ENCODE measurements at places on chromosomes 16 and 17.

- ATAC-seq, result no peak
Observed at GRCh38 chr17:31357091-31357490, 34.4 kb upstream of the RAB11FIP4 start.

DNA sequence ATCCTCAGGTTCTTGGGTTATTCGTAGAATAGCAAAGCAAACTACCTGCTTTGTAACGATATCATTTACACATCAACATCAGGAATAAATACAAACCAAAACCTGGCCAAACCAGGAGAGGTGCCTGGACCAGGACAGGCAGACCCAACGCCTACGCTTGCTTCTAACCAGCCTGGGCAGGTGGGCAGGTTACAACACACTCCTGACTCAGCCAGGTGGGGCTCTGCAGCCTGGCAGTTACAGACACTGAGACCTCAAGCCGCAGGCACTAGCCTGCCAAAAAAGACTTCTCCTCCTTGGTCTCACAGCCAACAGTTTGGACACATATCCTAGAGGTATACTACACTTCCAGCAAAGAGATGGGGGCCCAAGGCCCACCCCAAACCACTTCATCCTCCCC lies 14.0 kb downstream of the ANKRD11 start:
- ATAC-seq, result no peak

- no peak for ATAC-seq
Observed at GRCh38 chr17:6454495-6455320, 10.5 kb downstream of the PIMREG start.

GRCh38 chr16:13553453-13553985 lies 366.4 kb upstream of the ERCC4 start:
- ATAC-seq, result no peak

GRCh38 chr17:32256701-32257019 lies 9.0 kb upstream of the RHBDL3 start:
- no peak for ATAC-seq

- ATAC-seq, result no peak
Observed at GRCh38 chr17:78537217-78537860, 39.9 kb downstream of the DNAH17 start.

GRCh38 chr16:88711750-88712340 lies 5.5 kb downstream of the CTU2 start:
- ATAC-seq, result no peak

DNA sequence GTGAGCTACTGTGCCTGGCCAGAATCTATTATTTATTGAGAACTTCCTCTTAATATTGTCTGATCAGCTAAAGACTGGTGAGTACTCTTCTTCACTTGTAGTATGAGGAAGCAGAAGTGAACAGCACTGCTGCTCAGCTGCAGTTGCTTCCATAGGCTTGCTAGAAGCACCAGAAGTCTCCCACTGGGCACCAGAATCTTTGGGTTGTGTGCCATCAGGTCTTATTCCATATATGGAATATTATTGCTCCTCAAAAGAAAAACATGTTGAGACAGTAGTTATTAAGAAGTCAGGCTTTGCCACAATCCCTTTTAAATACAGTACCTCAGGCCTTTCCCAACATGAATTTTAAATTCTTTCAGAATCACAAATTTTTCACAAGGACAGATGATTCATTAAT lies 17.2 kb downstream of the SNTB2 start:
- ATAC-seq, result peak; percentile 40

- ATAC-seq, result no peak
Observed at GRCh38 chr17:59154292-59154720, 680 bp downstream of the SKA2 start.

DNA sequence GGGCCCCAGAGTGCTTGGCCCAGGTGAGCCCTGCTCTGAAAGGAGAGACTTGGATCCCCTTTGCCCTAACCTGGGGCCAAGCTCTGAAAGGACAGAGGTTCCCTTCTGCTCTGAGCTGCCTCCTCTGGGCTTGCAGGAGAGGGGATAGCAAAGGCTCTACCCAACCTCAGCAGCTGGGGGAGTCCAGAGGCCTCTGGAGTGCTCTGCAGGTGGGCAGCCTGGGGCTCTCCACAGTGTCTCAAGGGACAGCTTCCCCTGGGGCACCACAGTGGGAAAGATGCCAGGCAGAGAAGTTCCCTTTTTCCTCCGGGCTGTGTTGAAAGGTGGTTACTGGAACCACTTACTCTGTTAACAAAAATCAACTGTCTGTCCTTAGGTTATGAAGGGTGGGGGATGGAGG lies 48.2 kb upstream of the MGAT5B start:
- no peak for ATAC-seq

DNA sequence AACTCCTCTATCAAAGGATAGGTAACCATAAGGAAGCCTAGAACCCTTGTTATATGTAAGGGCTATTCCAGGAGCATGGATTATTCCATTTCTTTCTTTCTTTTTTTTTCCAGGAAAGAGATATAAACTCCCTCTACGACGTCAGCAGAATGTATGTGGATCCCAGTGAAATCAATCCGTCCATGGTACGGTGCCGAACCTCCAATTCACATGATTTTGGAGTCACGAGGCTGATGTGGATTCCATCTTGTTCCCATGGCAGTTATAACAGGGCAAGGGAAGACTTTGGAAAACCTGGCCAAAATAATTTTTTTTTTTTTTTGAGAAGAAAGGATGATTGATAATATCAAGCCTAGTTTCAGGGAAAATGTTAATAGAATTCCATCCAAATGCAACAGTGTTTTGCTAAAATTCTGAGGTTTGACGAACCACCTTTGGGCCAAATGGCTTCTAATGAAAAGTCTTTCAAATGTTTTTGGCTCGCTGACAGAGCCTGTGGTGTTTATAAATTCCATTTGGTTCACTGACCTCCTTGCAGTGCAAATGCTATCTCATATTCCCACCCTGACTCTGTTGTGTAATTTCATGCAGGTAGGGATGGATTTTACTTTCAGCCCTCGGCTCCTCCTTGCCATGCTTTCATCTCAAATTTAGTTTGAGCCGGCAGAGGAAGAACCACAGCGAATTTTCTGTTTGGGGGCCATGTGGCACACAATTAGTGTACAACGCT lies 90.0 kb downstream of the SDR42E1 start:
- ATAC-seq, result no peak

DNA sequence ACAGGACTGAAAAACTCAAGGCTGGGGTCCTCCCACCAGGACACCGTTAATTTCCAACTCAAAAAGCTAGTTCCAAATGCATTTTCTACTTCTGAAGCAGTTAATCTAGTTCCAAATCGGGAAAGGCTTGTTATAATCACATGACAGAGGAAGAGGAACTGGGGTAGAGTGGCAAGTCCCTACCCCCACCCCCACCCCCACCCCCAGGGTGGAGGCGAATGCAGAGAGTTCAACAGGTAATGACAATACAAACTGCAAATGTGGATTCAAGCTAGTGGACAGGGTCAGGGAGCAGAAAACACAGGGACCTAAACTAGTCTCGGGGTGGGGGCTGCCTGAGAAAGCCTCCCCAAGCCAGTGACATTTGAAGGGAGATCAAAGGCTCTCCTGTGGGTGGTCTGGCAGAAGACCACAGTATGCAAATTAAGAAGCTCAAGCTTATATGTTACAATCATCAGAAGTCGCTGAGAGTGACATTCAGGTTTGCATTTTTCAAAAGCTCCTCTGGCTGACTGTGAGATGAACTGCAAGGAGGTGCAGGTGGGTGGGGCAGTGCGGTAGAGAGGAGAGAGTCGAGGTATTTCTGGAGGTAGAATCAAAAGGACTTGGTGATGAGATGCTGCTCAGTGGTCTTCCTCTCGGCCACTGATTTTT lies 56.4 kb upstream of the SLC25A19 start:
- ATAC-seq, result peak; percentile 40

- ATAC-seq, result peak; percentile 57
Observed at GRCh38 chr17:20935740-20936139, 107.1 kb downstream of the USP22 start.

DNA sequence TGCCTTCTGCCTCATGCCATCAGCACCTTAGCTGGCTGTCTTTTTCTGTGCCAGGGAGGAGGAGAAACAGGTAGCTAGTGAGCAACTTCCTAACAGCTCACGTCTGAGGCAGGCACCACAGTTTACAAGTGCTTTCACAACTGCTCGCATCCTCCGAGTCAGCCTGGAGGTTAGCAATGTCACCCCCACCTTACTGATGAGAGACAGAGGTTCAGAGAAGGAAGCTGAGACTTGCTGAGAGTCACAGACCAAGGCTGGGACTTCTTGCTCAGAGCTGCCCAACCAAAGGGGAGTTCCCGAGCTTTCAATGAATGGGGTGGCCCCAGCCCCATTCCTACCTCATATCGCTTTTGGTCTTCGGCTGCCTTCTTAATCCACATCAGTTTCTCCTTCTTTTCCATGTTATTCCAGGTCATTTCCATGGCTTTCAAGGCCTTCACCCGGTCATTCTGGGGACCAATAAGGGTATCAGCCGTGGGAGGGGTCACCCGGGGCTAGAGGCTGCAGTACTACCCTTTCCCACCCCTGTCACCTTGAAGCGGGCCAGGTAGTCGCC lies 9.6 kb downstream of the UBTF start:
- ATAC-seq, result no peak

DNA sequence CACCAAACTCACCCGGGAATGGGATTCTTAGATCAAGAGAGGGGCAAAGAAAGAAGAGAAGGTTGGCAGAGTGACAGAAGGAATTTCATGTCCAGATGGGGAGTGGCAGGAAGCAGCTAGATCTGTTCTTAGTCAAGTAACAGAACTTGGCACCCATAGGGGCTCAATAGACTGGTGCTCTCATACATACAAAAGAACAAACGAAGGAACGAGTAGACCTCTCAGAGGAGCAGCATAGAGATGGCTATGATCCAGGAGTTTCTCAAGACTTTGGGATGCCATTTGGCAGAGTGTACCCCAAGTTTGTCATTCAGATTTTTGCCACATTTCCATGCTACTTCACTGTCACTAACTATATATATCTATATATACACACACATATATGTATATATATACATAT lies 47.9 kb downstream of the GINS3 start:
- ATAC-seq, result no peak

- peak; percentile 83 for ATAC-seq
Observed at GRCh38 chr17:73393962-73394361, 82.2 kb upstream of the CDC42EP4 start.

DNA sequence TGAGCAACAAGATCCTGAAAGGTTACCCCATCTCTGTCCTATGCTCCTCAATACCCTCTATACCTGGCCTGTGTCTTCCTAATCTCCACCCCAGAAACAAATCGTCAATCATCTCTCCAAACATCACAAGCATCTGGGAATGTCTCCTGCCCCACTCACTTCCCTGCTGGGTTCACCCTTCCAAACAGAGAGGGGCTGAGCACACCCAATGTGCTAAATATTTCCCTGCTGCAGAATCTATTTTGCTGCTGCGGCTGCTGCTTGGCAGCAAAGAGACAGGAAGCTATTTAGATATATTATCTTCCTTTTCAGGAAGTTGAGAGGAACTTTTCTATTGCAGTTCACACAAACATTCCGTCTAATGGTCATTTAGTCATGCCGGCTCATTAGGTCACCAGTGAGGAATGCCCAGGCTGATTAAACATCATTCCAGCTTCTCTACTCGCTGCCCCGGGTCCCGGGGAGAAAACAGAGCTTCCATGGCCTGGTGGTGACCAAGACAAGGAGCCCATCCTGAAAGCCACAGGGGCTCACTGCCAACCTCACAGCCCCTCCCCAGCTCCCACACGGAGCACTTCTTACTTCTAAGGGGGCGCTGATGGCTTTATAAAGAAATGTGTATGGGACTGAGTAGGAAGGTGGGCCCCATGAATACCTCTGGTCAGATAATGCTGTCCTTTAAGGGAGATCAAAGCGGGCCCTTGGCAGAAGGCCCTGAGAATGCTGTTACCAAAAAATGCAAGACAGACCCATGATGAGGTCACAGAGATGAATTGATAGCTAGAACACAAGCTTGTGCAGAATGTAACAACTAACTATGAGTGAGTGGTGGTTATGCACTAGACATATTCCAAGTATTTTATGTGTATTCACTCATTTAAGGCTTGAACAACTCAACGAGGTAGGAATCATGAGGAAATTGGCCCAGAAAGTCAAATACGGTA lies 218.3 kb downstream of the SOX9 start:
- peak; percentile 84 for ATAC-seq

GRCh38 chr16:49581630-49582298 lies 208.2 kb downstream of the C16orf78 start:
- no peak for ATAC-seq

DNA sequence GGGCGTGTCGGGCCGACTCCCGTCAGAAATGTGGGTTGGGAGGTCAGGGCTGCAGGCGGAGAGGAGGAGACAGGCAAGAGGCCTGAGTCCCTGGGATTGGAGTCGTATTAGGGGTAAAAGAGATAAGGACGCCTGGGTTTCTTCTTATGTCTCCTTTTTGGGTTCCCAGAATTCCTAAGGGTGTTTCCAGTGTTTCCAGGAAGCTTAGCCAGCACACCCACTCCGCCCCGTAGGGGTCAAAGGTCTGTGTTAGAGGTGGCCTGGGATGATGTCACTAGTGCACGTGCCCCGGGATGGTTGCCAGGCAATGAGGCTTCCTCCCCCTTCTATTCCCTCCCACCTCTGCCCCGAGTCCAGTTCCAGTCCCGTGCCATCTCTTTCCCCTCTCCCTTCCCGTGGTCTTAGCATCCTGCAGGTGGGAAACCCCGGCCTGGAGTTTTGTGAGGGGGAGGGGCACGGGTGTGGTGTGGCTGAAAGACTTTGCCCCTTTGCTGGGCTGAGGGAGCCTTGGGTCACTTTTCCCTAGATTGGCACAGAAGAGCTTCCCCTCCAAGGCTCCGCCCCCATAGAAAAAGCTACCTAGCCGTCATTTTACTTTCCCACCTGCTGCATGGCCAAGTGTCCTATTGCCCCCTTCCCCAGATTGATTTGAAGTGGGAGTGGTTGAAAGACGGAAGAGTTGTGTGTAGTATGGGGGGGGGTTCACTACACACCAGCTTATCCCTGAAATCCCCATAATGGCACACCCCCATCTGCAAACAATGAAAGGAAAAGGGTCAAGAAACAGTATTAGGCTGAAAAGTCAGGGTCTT lies 2.8 kb downstream of the KDM6B start:
- peak; percentile 17 for ATAC-seq

DNA sequence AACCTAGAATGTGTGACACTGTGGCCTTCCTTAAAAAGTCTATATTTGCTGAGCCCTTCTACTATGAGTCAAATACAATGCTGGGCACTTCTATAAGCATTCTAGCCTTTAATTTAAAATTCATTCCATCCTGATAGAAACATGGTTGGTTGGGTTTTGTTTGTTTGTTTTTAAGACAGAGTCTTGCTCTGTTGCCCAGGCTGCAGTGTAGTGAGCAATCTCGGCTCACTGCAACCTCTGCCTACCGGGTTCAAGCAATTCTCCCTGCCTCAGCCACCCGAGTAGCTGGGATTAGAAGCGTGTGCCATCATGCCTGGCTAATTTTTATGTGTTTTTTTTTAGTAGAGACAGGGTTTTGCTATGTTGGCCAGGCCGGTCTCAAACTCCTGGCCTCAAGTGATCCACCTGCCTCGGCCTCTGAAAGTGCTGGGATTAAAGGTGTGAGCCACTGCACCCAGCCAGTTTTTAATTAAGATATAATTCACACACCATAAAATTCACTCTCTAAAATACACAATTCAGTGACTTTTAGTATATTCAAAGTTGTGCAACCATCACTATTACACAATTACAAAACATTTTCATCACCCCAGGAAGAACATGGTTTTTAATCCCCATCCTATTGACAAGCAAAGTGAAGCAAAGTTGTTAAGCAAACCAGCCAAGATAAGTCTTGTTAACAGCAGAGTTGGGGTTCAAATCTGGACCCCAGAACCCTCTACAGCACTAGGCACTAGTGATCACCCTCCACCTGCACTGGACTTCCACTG lies 42.8 kb downstream of the CMTM4 start:
- no peak for ATAC-seq
